ENCODE measurements at places on chromosomes 2 and 18.

DNA sequence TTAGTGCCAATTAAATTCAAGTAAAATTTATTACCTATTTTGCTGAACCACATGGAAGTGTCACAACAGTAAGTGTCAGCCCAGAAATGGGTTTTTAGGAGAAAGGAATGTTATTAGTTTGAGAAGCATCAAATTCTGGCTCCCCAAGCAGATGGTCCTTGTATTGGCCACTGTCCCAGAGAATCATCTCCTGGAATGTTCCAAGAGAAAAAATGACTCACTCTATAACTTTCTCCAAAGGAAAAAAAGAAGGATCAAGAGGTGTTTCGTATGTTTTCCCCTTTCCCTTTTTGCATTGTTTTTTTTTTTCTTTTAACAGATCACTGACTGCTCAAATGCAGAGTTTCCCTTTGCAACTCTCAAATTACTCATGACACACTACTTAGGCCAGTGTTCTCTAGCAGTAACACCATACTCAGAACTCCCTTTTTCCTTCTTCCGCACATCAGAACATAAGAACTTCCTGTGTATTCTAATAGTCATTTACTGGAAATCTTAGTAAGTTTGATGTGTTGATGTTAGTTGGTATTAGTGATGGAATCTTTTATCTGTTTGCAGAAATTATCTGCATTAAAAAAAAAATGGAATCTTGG is 390.3 kb downstream of the GPD2 start:
- H3K4me1 ChIP-seq, result no peaks in the 10 kb centered on the region
- H3K27ac ChIP-seq, result peak overlapping the region; percentile 41
- peak; percentile 72 for DNase-seq
- H3K27me3 ChIP-seq, result no peaks in the 10 kb centered on the region

GRCh38 chr2:204255526-204255925 is 289.7 kb upstream of the PARD3B start:
- H3K4me3 ChIP-seq, result no peak overlapping the region
- H3K27ac ChIP-seq, result no peak overlapping the region
- H3K4me1 ChIP-seq, result peaks cover 3% of the 10 kb centered on the region

DNA sequence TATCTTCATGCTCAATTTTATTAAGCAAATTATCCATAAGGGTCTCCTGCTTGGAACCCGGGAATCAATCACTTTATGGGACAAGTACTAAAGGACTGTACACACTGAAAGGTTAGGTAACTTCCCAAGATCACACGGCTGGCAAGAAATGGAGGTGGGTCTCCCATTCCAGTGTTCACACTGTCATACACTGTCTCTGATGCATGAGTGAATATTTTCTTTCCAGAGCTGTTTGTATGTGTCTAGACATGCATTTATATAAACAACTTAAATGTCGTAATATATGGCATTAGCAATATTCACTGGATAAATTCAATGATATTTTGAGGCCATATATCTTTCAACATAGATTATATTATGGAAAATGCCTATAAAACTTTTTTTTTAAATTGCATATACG is 223.4 kb downstream of the DYM start:
- no peak overlapping the region for H3K27ac ChIP-seq
- no peak for DNase-seq
- no peaks in the 10 kb centered on the region for H3K4me1 ChIP-seq
- no peak overlapping the region for H3K4me3 ChIP-seq
- no peaks in the 10 kb centered on the region for H3K36me3 ChIP-seq

DNA sequence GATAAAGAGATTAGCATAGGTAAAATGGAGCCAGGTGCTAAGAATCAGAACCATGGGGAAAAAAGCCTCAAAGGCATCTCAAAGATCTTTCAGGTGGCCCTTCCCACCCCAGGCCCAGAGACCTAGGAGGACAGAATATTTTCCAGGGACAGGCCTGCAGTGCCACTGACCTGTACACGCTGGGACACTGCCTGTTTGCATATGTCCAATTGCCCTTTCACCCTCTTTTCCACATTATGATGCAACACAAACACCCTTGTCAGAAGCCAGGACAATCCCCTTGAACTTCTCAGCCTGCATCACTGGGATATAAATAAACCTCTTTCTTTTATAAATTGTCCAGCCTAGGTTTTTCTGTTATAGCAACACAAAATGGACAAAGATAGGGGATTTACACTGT is 419.1 kb downstream of the TRIB2 start:
- H3K27me3 ChIP-seq, result no peaks in the 10 kb centered on the region
- H3K27ac ChIP-seq, result no peak overlapping the region

GRCh38 chr2:231752061-231752460 is 29.0 kb downstream of the PDE6D start:
- DNase-seq, result no peak
- no peak overlapping the region for H3K27ac ChIP-seq
- H3K27me3 ChIP-seq, result no peaks in the 10 kb centered on the region
- no peaks in the 10 kb centered on the region for H3K4me1 ChIP-seq
- H3K4me3 ChIP-seq, result no peak overlapping the region
- no peaks in the 10 kb centered on the region for H3K36me3 ChIP-seq

DNA sequence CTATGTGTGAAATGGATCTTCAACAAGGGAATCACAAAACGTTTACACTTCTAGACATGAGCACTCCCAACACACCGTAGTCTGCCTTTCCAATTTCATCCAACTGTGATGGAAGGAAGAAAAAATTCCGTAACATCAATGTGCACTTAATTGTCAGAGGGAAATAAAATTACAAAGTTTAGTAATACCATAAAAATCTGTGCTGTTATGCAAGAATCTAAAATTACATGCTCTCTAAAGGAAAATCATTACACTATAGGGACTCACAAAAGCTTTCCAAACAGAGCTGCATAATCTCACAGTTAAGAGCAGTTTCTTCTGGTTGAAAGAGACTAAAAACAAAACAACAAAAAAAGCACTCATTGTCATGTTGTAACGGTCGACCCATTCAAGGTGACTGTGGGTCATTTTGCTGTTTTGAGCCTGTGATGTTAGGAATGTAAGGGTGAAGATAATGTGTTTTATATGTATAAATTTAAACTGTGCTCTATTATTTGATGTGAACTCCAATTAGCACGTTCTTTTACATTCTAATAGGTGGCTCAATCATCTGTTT is 698.0 kb downstream of the TDRD15 start:
- no peaks in the 10 kb centered on the region for H3K36me3 ChIP-seq
- no peak overlapping the region for H3K4me3 ChIP-seq
- H3K27me3 ChIP-seq, result no peaks in the 10 kb centered on the region
- no peak overlapping the region for H3K27ac ChIP-seq

DNA sequence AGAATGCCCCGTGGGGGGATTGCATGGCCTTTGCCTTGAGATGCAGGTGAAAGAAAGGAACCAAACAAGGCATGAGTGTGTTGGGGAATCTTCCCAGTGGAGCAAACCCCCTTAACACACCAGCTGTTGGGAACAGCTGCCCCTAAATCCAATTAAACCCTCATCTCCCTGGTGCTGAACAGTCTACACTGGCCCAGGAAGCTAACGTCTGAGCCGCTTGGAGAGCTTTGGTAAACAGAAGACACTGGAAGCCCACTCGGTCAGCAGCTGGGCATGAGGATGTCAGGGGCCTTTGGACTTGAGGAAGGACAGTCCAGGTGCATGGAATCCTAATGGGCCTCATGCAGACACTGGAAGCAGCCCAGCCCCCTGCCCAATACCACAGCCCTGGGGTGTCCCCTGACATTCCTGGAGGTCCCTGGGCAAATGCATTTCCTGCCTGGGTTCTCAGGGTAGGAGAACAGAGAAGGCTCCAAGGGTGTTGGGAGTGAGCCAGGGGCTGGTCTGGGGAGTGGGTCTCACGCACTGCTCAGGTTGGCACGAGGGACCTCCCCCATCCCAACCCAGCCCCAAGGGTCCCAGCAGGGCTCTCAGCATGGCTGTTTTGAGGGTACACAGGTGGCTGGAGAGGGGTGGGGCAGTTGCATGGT is 37.7 kb downstream of the GBX2 start:
- H3K27me3 ChIP-seq, result no peaks in the 10 kb centered on the region
- no peak overlapping the region for H3K4me3 ChIP-seq
- no peaks in the 10 kb centered on the region for H3K36me3 ChIP-seq
- no peak for DNase-seq
- no peaks in the 10 kb centered on the region for H3K4me1 ChIP-seq
- H3K27ac ChIP-seq, result no peak overlapping the region

GRCh38 chr2:238505119-238505891 is 78.6 kb downstream of the ASB1 start:
- no peaks in the 10 kb centered on the region for H3K36me3 ChIP-seq
- no peak overlapping the region for H3K27ac ChIP-seq
- H3K4me1 ChIP-seq, result no peaks in the 10 kb centered on the region
- peak; percentile 42 for DNase-seq

DNA sequence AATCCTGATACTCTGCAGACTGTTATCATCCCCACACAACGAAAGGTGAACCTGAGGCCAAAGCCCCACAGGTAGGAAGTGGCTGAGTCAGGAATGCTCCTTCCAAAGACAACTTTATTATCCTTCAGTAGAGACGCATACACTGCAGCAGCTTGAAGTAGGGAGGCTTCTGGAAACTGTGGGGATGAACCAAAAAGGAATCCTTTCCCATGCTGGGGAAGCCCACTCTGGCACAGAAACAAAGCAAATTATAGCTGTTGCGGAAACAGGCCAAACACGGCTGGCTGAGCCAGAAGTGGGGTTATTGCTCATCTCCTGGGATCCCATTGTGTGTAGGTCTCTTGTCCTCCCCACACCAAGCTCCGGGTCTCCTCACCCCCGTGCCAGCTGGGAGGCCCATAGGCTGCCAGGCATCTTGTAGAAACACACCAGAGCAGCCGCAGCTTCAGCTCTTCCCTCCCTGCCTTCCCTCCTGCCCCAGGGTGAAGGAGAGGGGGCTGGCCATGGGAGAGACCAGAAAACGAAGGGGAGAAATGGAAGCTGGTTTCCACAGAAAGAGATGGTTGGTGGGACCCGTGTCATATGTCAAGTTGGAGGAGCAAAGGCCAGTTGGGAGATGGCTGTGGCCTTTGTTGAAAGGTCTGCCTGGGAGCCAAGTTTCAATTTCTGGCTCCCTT is 176.9 kb upstream of the NABP1 start:
- H3K4me1 ChIP-seq, result no peaks in the 10 kb centered on the region
- DNase-seq, result no peak
- H3K27ac ChIP-seq, result no peak overlapping the region
- no peaks in the 10 kb centered on the region for H3K27me3 ChIP-seq

DNA sequence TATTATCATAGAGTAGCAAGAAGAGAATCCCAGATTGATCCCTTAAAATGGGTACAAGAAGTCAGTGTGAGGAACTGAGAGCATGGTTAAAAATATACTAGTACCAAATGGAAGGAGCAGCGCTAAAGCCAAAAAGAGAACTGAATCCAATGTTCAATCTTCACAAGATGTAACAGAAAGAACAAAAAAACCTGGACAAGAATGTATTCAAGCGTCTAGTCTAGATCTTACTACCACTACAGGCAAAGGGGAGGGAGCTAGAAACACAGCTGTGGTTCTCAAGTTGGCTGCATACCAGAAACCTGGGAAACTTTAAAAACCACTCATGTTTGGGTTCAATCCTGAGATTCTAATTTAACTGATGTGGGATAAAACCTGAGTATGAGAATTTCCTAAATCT is 57.5 kb downstream of the PIAS2 start:
- no peaks in the 10 kb centered on the region for H3K27me3 ChIP-seq
- no peak overlapping the region for H3K27ac ChIP-seq
- no peaks in the 10 kb centered on the region for H3K4me1 ChIP-seq

DNA sequence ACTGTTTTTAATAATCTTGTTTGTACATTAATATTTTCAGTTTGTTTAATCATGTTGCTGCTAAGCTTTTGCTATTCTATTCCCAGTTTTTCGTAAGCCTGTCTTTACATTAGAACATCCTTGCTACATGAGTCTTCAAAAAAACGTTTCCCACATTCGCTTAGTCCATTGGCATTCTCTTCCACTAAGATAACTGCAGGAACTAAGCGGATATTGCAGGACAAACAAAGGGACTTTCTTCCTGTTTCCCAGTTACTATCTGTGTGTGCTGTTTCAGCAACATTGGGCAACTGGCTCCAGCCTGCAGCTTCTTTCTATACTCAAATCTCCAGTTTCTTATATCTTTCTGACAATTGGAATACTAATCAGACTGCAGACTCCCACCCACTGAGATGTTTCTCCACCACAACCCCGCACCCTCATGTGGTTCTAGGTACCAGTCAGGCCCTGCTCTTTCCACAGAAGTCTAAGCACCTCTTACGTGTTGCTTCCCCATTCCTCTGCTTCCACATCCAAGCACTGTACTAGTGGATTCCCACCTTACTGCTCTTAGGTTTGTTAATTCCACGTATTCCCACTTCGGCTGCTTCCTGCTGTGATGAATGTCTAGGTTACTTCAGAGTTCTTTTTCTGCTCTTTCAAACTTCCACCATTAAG is 420.3 kb downstream of the LRRTM4 start:
- H3K4me1 ChIP-seq, result no peaks in the 10 kb centered on the region
- no peaks in the 10 kb centered on the region for H3K27me3 ChIP-seq
- DNase-seq, result no peak
- H3K4me3 ChIP-seq, result no peak overlapping the region
- no peak overlapping the region for H3K27ac ChIP-seq
- H3K36me3 ChIP-seq, result no peaks in the 10 kb centered on the region

DNA sequence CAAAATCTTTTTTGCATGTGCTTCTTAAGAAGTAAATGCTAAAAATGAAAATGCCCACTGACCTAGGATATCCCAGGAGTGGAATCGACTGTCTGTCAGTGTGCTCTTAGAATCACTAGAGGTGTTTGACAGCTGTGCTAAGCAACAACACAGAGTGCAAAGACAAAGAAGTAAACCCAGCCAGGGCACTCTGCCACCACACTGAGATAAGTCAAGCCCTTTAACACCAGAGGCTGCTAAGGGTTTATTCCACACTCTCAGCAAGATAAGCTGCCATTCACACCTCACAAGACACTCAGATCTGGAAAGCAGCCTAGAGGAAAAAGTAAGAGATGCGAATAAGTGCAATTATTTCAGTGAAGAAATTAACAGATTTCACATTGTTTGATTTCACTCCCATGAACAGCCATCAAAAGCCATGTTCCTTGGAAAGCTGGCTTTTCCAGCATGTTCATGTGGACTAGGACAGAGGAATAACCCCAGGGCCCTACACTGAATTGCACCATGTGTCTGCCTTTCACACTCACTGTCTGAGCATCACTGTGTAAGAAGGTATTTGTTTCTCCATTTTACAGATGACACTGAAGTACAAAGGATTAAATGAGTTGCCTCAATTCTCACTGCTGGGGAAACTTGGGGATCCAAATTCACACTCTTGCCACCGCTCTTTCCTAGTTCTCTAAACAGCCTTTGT is 6.0 kb upstream of the BMP10 start:
- H3K27ac ChIP-seq, result no peak overlapping the region
- no peak for DNase-seq
- H3K27me3 ChIP-seq, result no peaks in the 10 kb centered on the region
- H3K36me3 ChIP-seq, result no peaks in the 10 kb centered on the region

GRCh38 chr2:57080035-57080434 is 896.2 kb downstream of the CCDC85A start:
- no peaks in the 10 kb centered on the region for H3K27me3 ChIP-seq
- no peaks in the 10 kb centered on the region for H3K4me1 ChIP-seq
- H3K36me3 ChIP-seq, result no peaks in the 10 kb centered on the region
